A172 (cell line): ENCODE measurements at places on chromosomes 1 and 21. TPM values are rescaled to one million over a fixed set of nuclear protein-coding genes. Genes with fewer than 3 reads are reported as not detected.
A peak's percentile ranks its signal among the peaks of the same experiment; 100 is the strongest.

GRCh38 chr1:64590316-64590715, 120.4 kb downstream of the CACHD1 start:
- no peak for DNase-seq

GRCh38 chr1:172163498-172164215, 256.8 kb upstream of the C1orf105 start:
- DNase-seq: peak; percentile 30

GRCh38 chr1:151924691-151925587, 15.6 kb upstream of the THEM4 start:
- no peak for DNase-seq

- no peak for DNase-seq
Observed at GRCh38 chr1:235851939-235852338, 14.8 kb downstream of the LYST start.

CTXND2 gene
- total RNA-seq: not detected in 2 replicates

GRCh38 chr21:37385179-37385765, 18.7 kb downstream of the DYRK1A start:
- no peak for DNase-seq

RWDD3 gene
- total RNA-seq: 9.0 and 18.4 TPM in 2 replicates

- DNase-seq: no peak
Observed at GRCh38 chr21:29481081-29481480, 182.4 kb downstream of the BACH1 start.
